ENCODE measurements at places on chromosomes 12 and 14. TPM values are rescaled to one million over a fixed set of nuclear protein-coding genes. Genes with fewer than 3 reads are reported as not detected.

DNA sequence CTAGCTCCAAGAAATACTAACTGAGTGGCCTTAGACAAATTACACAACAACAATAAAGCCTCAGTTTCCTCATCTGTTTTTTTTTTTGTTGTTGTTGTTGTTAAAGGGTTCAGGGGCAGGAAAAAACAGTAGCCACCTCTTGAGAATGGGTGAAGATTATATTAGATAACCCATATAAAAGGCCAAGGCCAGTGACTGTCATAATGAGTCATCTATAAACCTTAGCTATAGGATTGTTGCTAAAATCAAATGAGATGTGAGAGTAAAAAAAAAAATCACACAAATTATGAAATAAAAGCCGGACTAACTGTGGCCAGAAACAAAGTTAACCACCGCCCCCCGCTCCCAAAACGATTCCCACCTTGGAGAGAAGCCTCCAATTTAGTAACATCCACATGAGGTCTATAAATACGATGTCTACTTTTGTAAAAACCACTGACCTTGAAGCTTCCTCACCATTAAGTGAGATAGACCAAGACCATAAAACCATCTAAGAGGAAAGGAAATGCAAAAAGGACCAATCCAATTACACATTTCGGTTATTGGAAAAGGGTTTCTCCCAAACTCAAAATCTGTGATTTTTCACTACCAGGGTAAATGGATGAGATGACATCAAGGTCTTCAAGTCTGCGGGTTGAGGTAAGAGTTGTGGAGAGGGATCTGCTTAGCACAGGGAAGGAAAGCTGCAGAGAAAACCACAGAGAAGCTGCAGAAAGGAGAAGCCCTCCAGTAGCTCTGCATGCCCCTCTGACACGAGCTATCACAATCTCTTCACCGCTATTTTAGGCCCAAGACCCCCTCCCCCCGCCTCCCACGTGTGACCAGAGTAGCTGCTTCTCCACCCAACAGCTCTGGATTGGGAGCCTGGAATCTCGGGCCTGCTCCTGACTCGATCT, 1.0 kb downstream of the NAA25 start:
- peaks cover 5% of the 10 kb centered on the region for H3K36me3 ChIP-seq
- H3K4me3 ChIP-seq, result peak overlapping the region; percentile 95
- no peak for DNase-seq

GRCh38 chr14:100392356-100392755, 69.2 kb downstream of the SLC25A47 start:
- H3K36me3 ChIP-seq, result no peaks in the 10 kb centered on the region
- no peak overlapping the region for H3K27ac ChIP-seq
- peaks cover 8% of the 10 kb centered on the region for H3K4me1 ChIP-seq
- DNase-seq, result no peak
- no peaks in the 10 kb centered on the region for H3K27me3 ChIP-seq
- H3K4me3 ChIP-seq, result no peak overlapping the region

ACOT4 gene
- total RNA-seq, result 1.2 TPM

GRCh38 chr12:109639151-109639872, 65.7 kb downstream of the MVK start:
- no peak overlapping the region for H3K27ac ChIP-seq
- H3K27me3 ChIP-seq, result peaks cover 5% of the 10 kb centered on the region
- H3K4me1 ChIP-seq, result no peaks in the 10 kb centered on the region
- H3K36me3 ChIP-seq, result no peaks in the 10 kb centered on the region
- no peak overlapping the region for H3K4me3 ChIP-seq

HOXC11 gene
- not detected for total RNA-seq

CCND2 gene
- total RNA-seq, result 163 TPM

RAD51AP1 gene
- total RNA-seq, result 0.93 TPM

SIX4 gene
- total RNA-seq, result not detected

GRCh38 chr12:120764816-120765215, 39.2 kb downstream of the ACADS start:
- no peak overlapping the region for H3K4me3 ChIP-seq
- no peaks in the 10 kb centered on the region for H3K27me3 ChIP-seq
- peaks cover 74% of the 10 kb centered on the region for H3K36me3 ChIP-seq
- H3K4me1 ChIP-seq, result peaks cover 20% of the 10 kb centered on the region

Data from CD4-positive, alpha-beta T cell (primary cell).